ENCODE measurements at places on chromosomes 5 and 9.

- DNase-seq, result peak; percentile 96
Observed at GRCh38 chr9:106019702-106020101, 325.4 kb downstream of the TMEM38B start.

GRCh38 chr5:135359374-135360165, 39.5 kb downstream of the MACROH2A1 start:
- no peak for DNase-seq

DNA sequence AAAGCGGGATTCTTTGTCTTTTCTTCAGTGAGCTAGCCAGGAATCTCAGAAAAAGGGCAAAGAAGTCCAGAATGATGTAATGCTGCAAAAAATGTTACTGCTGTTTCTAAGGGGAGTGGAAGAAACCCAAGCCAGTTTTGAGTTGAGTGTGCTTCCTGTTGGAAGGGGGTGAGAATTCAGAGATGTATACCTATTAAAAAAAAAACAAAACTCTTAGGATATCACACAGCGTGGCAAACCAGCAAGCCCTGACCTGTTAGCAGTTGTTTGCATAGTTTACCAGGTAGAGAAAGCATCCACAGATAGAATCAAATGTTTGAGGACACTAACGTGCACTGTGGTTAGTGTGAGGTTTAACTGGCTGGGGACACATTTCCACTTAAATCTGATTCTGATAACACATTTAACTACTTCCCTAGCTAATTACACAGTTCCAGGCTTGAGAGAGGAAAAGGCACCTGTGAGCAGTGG, 11.4 kb downstream of the BASP1 start:
- no peak for DNase-seq

DNA sequence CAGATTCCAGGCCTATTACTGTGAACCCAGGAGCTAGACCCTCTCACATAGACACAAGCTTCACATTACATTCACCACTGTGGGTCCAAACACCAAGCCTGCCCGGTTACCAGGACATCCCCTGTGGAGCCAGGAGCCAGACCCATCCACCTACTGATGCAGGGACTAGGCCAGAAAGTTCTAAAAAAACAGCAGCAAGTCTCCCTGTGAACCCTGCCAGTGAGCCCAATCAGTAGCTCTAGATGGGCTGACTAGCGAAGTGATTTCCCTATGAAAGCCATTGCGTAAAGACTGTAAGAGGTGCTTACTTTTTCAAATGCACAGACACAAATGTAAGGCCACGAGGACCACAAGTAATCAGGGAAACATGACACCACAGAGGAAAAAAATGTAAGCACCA, 352.3 kb downstream of the TMEM161B start:
- DNase-seq, result no peak

GRCh38 chr5:92460505-92460904, 1077.4 kb upstream of the ARRDC3 start:
- DNase-seq, result no peak

GRCh38 chr5:127072861-127073846, at the start of gene C5orf63:
Gene C5orf63 (minus strand): TSS chr5:127073502. CDS start chr5:127058995, 14,507 bp downstream.
- no peak for DNase-seq

DNA sequence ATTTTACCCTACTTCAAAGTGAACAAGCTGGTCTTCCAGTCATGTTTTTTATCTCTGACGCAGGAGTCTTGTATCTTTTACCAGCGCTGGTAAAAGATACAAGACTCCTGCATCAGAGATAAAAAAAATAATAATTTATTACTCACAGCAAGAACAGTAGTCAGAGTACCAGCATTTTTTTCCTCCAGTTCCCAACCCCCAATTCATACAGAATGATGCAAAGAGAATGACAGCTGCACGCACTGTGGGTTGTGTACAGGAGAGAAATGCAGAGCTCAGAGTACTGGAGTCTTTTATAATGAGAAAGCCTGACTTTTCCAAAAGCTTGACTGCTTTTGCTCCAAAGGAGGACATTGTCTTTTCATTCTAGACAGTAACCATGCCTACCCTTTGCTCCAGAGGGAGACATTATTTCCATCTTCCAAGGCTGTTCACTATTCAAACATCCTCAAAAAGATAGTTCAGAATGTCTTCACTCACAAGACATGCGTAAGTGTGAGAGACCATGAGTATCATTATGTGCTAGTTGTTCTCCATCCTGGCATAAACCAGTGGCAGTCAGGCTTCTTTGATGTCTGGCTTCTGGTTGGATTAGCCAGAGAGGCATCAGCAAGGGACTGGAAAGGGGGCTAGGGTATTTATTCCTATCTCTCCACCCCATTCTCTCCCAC, 14.3 kb upstream of the RANBP6 start:
- no peak for DNase-seq

- DNase-seq, result no peak
Observed at GRCh38 chr9:134960701-134961181, 43.0 kb upstream of the FCN1 start.

GRCh38 chr9:111610149-111610548, 10.7 kb upstream of the PTGR1 start:
- DNase-seq, result no peak

- DNase-seq, result no peak
Observed at GRCh38 chr5:133925866-133926488, 42.4 kb downstream of the C5orf15 start.

- no peak for DNase-seq
Observed at GRCh38 chr9:35716230-35716629, 15.8 kb downstream of the TLN1 start.

DNA sequence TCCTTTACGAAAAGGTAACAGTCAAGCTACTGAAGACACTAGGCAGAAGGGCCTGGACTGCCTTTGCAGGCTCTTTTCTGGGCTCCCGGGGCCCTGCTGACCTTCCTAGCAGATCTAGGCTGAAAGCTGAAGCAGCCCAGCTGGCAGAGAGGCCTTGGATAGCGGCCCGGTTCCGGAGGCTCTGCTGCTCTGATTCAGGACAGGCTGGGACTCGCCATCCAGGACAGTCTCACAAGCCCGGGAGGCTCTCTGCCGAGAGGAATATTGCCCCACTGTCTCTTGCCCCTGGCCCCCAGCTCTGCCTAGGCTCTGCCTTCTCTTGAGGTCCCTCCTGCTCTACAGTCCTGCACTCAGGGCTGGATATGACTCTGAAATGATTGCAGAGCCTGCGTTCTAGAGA, 67.8 kb downstream of the PSD2 start:
- no peak for DNase-seq

GRCh38 chr9:17082343-17083064, 52.3 kb upstream of the CNTLN start:
- peak; percentile 57 for DNase-seq

DNA sequence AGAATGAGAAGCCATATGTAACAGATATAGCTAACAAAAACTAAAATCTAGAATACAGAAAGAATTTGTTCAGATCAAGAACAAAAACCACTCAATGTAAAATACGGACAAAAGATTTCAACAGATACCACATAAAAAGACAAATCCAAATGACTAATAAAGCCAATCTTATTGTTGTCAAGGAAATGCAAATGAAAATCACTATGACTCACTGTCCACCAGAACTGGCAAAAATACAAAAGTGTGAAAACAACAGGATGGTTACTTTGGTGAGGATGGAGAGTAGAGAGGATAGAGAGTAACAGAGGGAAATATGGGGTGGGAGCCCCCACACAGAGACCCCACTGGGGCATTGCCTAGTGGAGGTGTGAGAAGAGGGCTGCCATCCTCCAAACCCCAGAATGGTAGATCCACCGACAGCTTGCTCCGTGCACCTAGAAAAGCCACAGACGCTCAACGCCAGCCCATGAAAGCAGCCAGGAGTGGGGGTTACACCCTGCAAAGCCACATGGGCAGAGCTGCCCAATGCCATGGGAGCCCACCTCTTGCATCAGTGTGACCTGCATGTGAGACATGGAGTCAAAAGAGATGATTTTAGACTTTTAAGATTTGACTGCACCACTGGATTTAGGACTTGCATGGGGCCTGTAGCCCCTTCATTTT, 15.2 kb upstream of the RHOBTB3 start:
- peak; percentile 67 for DNase-seq

DNA sequence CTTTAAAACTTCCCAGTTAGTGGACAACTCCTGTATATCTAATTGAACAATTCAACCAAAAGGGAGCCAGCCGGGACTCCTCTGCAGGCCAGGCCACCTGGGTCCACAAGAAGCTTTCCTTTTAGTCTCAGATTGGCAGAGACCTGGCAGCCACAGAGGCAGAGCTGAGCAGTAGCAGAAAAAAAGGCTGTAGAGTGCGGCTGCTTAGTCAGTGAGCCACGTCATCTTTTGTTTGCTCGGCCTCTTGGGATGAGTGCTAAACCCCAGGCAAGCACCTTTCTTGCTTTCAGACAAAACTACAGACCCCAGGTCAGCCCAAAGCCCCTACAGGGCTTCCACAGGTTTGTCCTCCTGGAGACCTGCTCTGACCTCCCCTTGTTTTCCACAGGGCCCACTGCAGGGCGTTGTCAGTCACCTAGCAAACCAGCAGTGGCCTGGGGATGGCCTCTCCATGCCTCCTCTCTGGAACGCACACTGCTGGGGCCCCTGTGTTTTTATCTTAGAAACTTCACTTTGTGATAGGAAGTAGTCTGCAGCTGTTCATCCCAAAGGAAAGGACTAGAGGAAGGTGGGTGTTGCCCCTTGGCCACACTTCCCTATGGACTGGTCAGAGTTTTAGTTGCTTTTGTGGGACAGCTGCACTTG, 49.9 kb downstream of the SHB start:
- peak; percentile 72 for DNase-seq

DNA sequence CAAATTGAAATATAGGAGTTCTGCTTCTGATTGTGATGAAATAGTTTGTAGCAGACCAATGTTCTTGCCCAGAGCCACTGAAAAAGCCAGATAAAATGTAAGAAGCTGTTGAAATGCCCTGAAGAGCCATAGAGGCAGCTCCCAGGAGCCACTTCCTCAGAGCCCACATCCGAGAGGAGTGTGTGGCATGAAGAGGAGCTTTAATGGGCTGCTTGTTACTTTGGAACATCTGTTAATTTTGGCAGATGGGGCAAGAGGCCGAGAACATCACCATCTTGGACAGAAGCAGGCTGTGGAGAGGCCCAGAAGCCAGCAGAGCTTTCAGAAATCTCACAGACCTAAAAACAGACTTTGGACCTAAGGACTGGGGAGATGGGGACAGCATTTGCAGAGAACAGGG, 370.8 kb downstream of the GADD45G start:
- DNase-seq, result no peak

DNA sequence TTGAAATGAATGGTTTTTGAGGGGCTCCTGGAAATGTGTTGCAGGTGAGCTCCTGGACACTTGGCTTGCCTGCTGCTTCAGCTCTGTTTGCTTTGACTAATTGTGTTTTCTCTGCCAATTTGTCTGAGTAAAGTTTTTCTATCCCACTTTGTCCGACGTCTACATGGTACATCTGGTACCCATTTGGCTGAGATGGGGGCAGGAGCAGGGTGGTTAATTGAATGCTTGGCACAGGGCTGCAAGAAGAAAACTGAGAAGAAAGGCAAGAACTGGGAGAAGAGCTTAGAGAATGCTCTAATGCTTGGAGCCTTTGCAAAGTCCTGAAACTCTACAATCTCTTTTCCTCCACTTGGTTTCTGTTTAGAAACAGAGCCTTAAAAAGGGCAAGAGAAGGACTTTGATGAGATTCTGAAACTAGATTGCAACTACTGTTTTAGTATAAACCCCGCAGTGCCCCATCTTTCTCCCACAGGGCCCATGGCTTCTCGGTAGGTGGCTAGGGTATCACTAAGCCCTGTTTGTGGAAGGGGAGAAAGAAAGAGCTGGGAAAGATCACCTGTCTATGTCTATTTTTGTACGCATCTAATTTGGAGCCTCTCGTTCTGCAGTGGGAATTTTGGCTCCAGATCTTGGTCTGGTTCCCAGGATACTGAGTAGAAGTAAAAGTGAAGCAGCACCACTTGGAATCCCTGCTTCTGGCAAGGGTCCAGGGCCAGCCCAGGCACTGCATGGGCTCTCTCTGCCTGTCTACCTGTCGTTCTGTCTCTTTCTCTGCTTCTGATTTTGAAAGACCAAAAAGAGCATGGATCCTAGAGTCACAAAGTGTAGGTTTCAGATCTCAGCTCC, 214.4 kb downstream of the SEMA6A start:
- DNase-seq, result no peak

- DNase-seq, result peak; percentile 60
Observed at GRCh38 chr5:15499528-15500324, at the start of gene FBXL7. Gene FBXL7 (plus strand): TSS chr5:15500180.

DNA sequence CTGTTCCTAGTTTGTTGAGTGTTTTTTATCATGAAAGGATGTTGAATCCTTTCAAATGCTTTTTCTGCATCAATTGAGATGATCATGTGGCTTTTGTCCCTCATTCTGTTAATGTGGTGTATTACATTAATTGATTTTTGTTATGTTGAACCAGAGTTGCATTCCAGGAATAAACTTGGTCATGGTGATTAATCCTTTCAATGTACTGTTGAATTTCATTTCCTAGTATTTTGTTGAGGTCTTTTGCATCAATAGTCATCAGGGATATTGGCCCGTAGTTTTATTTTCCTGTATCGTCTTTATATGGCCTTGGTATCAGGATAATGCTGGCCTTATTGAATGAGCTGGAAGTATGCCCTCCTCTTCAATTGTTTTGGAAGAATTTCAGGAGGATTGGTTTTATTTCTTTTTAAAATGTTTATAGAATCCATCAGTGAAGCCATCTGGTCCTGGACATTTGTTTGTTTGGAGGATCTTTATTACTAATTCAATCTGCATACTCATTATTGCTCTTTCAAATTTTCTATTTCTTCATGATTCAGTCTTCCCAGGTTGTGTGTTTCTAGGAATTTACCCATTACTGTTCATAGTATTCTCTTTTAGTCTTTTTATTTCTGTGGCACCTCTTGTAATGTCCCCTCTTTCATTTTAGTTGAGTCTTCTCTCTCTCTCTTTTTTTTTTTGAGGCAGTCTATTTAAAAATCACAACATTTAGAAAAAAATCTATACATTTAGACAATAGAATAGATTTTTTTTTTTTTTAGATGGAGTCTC, 32.1 kb downstream of the FGD3 start:
- no peak for DNase-seq

DNA sequence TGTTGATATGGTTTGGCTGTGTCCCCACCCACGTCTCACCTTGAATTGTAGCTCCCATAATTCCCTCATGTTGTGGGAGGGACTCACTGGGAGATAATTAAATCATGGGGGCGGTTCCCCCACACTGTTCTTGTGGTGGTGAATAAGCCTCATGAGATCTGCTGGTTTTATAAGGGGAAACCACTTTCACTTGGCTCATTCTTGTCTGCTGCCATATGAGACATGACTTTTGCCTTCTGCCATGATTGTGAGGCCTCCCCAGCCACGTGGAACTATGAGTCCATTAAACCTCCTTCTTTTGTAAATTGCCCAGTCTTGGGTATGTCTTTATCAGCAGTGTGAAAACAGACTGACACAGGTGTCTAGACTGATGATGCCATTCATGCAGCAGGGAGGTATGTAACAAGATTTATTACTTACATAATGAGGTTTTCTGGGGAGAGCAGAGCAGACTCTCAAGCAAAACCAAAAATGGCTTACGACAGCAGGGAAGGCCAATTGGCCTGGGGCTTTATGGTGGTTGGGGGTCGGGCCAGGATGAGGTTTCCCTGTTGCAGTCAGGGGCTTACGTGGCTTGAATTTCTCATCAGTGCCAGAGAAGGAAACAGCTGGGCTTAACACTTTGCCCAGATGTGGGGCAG, 9.5 kb upstream of the COMMD10 start:
- no peak for DNase-seq

GRCh38 chr9:89412541-89412940, 85.4 kb downstream of the SEMA4D start:
- DNase-seq, result no peak

Measured in HAP-1 (cell line).